Smooth muscle cell of the pulmonary artery (primary cell): ENCODE measurements at places on chromosomes 6 and 20. TPM values are rescaled to one million over a fixed set of nuclear protein-coding genes. Genes with fewer than 3 reads are reported as not detected.

Gene ERVFRD-1
- not detected in 2 replicates for total RNA-seq

Gene CD109
- 46.1 and 46.4 TPM in 2 replicates for total RNA-seq

Gene APOBEC2
- total RNA-seq, result not detected in 2 replicates

Gene RBPJL
- total RNA-seq, result not detected in 2 replicates

Gene FILIP1
- total RNA-seq, result 0.33 and 0.91 TPM in 2 replicates

Gene GINS1
- total RNA-seq, result 2.3 and 4.5 TPM in 2 replicates

Gene XKR7
- under 0.01 TPM in 1 of 2 replicates, not detected in the other for total RNA-seq

Gene EDEM2
- 80.0 and 101 TPM in 2 replicates for total RNA-seq

Gene ZNF165
- total RNA-seq, result 0.13 and 0.26 TPM in 2 replicates

Gene IFNGR1
- 63.1 and 64.3 TPM in 2 replicates for total RNA-seq
